ENCODE measurements at places on chromosomes 11 and 22.

DNA sequence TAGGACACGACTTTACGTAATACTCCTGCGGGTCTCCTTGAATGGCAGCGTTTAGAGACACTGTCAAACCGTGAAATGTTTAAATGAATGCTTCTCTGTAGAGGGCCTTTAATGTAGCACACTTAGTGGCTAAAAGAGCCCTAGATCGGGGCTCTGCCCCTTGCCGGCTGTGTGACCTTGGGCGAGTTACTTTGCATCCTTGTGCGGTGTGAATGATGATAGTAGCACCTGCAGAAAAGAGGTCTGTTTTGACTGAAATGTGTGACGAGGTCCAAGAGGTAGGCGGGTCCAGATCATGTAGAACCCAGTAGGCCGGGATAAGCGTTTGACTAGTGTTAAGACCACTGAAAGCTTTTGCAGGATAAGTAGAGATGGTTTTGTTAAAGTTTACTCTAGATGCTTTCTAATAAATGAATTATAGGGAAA is 866 bp downstream of the MED17 start:
- no peak for DNase-seq

DNA sequence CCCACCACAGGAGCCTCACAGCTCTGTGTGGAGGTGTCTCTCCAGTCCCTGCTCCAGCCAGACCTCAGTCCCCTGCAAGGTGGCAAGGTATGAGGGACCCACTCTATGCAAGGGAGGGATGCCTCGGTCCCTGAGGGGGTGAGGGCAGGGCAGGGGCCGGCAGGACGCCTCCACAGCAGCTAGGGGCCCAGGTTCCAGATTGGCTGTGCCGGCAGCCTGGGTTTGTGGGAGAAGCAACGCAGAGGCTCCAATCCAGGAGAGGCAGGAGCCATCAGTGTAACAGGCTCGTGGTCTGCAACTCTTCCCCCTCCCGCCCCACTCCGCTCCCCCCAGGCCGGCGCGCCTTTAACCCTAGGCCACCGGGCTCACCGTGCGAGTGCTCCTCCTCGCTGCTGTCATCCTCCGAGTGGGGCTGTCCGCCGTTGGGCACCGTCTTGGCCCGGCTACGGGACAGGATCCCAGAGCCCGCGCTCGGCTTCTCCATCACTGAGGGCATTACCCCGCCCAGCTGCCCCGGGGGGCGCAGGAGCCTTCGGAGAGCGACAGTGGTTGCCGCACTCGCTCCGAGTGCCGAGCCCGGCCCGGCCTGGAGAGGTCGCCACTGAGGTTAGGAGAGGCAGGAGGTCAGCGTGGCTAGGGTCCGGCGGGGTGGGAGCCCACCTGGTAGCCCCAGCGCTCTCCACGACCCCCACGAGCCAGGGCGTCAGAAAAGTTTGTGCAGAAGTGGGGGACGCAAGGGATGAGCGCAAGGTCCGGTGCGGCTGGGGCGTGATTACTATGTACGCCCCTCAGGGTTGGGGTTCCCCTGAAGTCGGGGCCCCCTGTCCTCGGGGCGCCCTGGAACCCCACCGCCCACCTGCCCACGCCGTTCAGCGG is 765 bp downstream of the RCOR2 start:
- DNase-seq, result peak; percentile 46

- DNase-seq, result peak; percentile 20
Observed at GRCh38 chr11:14423633-14424032, 64.7 kb upstream of the RRAS2 start.

DNA sequence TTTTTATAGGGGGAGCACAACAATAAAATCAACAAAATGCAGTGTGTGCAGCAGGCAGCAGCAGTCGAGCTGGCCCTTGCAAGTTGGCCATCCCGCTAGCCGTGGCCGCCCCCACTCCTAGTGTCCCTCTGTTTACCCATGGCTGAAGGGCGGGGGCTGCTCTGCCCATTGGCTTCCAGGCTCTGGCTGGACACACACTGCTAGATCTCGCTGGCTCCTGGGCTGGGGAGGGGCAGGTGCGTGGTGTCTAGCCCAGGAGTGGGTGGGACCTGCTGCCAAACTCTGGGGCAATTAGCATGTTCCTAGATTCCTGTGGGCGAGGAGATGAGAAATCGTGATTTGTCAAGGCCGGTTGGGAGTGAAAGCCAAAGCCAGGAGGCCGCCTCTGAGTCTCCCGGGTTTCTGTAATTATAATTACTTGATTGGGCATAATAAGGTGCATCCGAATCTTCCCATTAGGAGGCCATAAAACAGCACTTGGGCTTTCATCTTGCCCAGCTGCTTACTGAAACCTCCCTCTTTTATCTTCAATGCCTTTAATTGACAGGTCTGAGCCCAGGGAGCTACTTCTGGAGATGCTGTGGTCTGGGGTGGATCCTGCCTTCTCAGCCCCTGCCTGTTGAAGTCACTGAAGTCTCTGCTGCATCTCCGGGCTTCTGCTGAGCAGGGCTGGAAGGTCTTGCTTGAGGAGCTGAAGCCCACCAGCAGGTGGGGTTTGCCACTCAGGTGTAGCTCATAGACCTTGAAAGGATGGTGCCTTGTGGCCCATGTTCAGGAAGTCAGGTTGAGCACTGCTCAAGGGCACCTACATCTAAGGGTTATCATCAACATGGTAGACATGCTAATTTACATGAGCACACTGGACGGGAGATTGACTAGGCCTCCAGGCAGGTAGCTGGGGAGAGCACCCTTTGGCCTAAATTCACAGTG is 44.5 kb upstream of the DKK3 start:
- DNase-seq, result no peak

DNA sequence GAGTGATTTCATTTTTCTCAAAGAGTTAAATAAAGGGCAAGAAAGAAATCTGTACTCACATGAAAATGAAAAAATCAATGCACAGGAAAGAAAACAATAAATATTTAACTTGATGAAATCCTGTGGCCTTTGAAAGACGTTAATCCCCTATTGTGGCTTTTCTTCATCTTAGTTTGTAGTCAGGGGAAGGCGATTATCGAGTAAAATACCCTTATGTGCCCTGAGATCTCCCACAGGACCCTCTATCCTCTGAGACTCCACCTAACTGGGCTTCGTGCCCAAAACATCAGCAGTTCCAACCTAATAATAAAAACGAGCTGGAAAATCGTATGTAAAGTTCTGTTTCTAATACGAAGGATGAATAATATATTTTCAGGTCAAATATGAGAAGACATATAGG is 208.2 kb upstream of the ZC3H12C start:
- no peak for DNase-seq

DNA sequence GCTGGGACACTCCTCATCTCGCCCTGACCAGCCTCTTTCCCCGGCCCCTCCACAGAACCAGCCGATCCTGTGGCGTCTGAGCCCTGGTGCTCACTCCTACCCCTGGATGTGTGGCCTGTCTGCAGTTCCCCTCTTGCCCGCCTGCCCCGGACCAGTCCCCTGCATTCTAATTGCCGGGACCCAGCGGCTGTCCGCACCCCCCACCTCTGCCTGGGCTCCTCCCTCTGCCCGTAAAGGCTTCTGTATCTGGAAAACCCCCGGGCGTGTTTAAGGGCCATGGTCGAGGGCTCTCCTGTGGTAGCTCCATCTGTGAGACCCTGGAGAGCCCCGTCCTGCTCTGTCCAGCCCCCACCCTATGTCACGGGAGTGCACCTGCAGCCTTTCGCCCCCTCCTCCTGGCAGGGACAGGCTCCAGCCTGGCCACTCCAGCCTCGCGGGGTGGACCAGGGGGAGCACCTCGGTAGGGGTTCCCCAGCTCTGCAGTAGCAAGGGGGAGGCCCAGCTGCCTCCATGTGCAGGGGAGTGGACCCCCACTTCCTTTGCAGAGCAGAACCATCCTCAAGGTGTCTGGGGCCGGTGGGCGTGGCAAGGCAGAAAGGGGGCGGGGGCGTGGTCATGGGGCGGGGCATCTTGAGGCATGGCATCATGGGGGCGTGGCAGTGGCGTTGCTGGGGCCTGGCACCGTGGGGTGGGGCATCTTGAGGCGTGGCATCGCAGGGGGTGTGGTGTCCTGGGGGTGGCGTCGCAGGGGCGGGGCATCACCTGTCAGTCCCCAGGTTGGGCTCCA is 430.4 kb downstream of the TBC1D22A start:
- DNase-seq, result no peak

DNA sequence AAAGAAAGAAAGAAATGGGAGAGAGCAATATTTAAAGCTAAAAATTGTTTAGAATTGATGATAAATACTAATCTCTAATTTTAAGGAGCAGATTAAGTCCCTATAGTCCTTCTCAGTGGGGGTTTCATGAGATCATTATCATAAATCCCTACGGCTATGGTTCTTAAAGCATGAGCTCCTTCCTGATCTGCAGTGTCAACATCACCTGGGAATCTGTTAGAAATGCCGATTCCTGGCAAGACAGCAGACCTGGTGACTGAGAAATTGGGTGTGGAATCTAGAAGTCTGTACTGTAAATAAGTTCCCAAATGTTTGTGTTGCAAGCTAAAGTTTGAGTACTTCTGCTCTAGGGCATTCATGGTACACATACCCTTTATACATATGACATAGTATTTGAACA is 12.6 kb downstream of the HIKESHI start:
- no peak for DNase-seq

DNA sequence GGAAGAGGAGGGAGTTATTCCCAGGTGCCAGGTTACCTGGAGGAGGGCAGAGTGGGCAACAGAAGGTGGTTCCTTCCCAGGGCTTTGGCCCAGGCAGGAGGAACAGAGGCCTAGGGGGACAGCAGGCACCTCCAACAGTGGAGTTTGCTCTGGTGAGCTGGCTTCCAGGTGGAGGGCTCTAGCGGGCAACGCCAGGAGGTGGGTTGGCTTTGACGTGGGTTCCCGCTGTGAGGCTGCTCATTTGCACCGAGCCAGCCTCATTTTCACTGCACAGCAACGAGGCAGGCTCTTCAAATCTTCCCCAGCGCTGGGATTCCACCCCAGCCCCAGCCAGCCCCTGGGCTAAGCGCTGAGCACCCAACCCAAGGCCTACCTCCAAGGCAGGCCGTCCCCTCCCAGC is 8.1 kb downstream of the IGSF9B start:
- no peak for DNase-seq

DNA sequence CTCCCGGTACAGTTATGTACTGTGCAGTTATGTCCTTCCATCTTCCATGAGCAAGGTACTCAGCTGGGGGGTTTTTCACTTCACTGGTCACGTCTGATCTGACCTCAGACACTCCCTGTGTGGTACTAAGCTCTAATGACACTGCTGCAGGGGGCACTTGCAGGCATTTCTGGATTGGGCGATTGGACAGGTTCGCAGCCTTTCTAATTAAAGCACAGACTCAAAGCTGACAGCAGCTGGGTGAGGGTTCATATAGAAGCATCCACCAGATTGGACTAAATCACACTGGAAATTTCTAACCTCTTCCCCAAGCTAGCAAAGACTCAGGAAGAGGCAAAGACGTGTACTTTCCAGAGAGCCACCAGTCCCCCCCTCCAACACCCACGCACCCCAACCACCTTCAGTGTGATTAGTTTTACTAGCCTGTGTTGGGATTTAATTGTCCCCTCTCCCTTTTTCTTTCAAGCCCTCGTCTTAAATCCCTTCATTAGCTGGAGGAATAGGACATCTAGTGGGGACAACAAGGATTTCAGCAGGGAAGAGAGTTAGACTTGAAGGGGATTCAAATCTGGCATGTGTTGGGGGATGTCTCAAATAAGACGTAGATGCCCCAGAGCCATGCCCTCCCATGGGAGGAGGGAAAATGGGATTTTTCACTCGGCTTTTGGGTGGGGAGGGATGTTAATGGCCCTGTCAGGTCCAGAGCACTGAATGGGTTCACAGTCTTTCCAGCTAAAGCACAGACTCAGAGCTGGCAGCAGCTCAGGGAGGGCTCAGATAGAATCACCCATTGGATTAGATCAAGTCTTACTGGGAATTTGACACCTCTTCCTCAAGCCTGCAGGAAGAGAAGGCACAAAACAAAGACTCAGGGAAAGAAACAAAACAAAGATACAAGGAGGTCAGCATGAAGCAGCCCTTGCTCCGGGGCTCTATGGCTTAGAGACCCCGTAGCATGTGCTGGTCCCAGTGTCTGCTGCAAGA is 10.9 kb downstream of the INS start:
- DNase-seq, result peak; percentile 81

- DNase-seq, result no peak
Observed at GRCh38 chr22:46774980-46775849, 12.8 kb downstream of the TBC1D22A start.

GRCh38 chr11:117441146-117441975 is 113.7 kb downstream of the CEP164 start:
- no peak for DNase-seq

- DNase-seq, result no peak
Observed at GRCh38 chr11:116882386-116882785, 45.0 kb upstream of the APOA1 start.

- DNase-seq, result no peak
Observed at GRCh38 chr22:22785316-22786065, 102.1 kb upstream of the IGLL5 start.

DNA sequence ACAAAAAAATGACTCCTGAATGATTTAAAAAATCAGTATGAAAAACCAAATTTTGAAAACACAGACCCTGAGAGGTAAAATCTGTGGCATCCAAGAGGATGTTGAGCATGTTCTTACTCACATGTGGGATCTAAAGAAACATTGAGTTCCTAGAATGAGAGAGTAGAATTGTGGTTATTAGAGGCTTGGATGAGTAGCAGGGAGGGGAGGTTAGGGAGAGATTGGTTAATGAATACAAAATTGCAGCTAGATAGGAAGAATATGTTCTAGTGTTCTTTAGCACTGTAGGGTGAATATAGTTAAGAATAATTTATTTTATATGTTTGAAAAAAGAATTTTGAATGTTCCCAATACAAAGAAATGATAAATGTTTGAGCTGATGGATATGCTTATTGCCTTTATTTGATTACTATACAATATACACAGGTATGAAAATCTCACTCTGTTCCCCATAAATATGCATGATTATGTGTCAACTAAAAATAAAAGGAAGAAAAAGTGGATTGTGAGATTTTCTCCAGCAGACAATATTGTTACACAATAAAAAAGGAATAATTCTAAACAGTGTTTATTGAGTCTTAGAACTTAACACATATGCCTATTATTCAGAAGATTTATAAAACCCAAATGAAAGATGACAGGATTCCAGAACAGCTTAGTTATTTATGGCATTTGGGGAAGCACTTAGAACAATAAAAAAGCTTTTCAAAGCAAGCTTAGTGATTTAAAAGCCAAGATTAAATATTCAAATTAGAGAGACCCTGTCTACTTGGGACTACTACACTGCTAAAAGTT is 28.7 kb downstream of the MS4A2 start:
- DNase-seq, result no peak

DNA sequence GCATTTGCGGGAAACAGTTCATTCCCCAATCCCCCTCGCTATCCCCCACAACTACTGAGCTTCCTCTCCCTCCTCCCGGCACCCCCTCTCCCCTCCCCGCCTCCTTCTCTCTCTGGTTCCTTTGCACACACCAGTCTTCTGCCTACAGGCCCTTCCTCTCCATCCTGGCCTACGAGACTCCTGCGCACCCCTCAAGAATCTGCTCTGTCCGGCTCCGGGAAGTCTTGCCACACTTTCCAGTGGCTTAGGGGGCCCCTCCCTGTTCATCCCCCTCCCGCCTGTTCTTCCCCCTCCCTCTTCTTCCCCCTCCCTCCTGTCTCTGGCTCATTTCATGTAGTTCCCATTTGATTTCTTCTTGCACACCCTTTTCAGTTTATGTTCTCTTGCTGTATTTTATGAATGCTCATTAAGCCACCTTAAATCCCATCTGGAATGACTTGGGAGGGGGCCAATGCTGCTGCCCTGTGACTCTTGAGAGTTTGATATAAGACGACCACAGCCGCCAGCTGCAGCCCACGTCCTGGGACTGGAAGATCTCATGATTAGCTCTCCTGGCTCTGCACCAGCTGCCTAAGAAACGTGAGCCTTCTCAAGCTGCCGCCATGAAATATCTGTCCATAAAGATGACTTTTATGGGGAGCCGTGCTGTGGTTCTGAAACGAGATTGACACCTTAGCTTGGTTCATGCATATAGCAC is 50.9 kb downstream of the RPS6KA4 start:
- no peak for DNase-seq

- DNase-seq, result no peak
Observed at GRCh38 chr11:69921128-69922014, 102.2 kb upstream of the FGF3 start.

Data from dermis blood vessel endothelial cell (primary cell).